ENCODE measurements at places on chromosomes 2 and 18. TPM values are rescaled to one million over a fixed set of nuclear protein-coding genes. Genes with fewer than 3 reads are reported as not detected.
A peak's percentile ranks its signal among the peaks of the same experiment; 100 is the strongest.

The CPLX4 gene
- total RNA-seq: not detected

DNA sequence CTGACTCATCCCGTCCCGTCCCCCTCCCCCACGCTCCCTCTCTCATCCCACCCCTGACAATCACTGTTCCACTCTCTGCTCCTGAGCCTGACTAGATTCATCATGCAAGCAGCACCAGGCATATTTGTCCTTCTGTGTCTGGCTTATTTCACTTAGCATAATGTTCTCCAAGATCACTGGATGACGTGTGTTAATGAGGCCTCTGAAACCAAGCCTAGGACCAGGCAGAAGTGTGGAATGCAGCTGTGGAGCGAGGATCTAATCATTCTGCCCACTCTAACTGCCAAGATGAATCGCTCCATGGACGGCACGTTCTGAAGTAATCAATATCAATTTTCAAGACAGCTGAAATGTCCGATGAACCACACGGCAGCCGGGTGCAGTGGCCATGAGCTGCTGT, 122.4 kb upstream of the ZNF236 start:
- no peak for DNase-seq

The REG1B gene
- not detected for total RNA-seq

GRCh38 chr2:1472350-1472749, 59.1 kb downstream of the TPO start:
- DNase-seq: peak; percentile 33

GRCh38 chr2:64582774-64583340, 58.7 kb downstream of the AFTPH start:
- DNase-seq: no peak

DNA sequence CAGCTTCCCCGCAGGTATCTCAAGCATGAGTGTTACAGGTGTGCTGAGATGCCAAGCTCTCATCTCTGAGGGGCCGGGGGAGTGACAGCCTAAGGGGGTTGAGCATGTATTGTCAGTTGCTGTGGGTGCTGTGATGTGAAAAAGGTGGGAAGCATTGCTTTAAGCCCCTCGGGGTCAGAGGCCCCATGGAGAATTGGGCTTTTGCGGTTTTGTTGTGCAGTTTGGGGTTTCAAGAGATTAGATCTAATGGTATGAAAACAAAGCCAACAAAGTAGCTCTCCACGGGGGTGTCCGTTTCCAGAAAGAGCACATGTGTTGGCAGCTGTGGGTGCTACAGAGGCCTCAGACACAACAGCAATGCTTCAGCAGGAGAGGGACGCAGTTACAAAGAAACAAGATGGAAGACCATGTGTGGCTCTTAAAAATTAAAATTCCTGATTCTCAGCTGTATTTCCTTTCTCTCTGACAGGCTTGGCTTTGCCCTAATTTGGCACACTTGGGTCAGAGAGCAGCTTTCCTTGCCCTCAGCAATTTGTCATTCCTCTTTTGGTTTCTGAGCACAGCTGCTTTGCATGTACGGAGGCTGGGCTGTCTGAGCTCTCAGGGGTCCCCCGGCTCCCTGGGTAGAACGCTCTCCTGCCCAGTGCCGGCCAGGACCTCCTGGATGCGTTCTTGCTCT, 69.9 kb downstream of the TMEM247 start:
- DNase-seq: no peak

GRCh38 chr2:236351966-236352525, 87.8 kb upstream of the ASB18 start:
- DNase-seq: no peak

- no peak for DNase-seq
Measured at GRCh38 chr18:27175914-27176313, 9.2 kb downstream of the CHST9 start.

DNA sequence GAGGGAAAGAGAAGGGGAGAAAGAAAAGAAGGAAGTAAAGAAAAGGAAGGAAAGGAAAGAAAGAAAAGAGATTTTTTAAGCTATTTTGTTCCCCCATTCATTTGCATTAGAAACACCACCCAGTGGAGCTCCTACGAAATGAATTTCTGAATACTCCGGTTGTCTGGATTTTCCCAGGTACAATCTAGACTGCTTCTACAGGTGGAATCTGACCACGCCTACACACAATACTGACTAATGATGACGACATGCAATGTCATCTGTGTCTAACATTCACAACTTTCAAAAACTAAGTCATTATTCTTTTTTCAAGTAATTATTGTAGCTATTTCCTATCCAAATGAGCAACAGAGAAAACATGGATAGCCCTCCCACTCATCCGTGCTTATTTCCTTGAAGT, 121.7 kb downstream of the ZNF516 start:
- no peak for DNase-seq

DNA sequence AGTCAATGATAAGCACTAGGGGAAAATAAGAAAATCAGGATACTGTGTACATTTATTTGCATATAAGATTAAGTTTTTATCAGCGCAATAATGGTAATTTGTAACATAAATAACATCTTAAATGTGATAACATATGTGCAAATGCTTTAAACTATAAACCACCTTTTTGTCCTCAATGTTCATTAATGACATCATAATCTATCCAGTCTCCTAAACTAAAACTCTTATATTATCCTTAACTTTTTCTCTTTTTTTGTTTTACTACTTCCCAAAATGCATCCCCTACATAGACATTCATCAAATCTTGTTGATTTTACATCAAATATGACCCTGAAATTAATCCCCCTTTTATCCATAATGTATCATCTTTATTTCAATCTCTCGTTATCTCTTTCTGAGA, 3.4 kb upstream of the RAD51AP2 start:
- DNase-seq: no peak

DNA sequence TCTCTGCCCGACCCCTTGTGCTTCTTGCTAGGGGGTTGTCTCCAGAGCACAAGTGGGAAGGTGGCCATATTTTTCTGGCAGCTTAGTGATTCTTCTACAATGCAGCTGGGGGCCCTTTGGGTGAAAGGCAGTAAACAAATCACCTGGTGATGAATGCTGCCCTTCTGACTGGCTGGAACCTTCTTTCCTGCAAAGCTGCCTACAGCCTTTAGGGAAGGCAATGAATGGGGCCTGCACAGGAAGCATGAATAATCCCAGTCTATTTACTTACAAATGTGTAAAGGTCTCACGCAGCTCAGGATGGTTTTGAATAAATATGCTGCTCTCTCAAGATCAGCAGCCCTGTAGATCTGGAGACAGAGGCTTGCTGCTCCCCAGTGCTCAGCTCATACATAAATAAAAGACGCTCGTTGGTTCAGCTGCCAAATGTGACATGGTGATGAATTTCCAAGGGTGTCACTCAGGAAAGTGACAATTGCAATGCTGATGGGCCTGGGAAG, 289.2 kb downstream of the TDRD15 start:
- DNase-seq: no peak

The SPC25 gene
- total RNA-seq: not detected

DNA sequence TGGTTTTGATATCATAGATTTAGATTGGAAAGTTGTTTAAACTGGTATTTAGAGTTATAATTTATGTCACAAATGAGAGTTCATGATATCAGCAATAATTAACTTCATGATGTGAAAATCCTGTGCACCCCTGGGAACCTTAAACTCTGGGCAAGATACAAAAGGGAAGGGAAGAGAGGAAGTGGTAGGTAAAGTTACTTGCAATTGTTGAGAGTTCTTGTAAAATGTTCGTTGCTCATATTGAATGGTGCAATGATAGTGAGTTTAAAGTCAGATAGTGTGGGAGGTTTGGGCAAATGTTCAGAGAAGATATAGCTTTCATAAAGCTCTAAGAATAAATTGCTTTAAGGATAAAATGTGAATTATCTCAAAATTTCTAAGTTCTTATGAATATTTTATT, 75.4 kb downstream of the SP110 start:
- DNase-seq: no peak

DNA sequence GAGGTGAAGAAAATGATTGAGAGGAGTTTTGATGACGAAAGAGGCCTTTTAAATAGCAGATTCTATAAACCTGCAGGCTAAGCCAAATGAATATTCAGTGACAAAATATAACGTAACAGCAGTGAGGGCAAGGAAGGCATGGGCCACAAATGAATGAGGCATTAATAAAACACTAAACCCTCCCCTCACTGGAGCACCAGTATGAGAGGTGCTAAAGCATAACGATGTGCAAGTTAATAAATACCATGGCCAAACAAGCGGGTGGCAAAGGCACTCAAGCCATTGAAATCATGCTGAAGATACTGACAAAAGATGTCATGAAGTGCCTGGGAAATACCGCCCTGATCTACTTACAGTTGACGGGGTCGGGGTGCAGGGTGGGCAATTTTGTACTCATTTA, 30.2 kb upstream of the LONRF2 start:
- no peak for DNase-seq

DNA sequence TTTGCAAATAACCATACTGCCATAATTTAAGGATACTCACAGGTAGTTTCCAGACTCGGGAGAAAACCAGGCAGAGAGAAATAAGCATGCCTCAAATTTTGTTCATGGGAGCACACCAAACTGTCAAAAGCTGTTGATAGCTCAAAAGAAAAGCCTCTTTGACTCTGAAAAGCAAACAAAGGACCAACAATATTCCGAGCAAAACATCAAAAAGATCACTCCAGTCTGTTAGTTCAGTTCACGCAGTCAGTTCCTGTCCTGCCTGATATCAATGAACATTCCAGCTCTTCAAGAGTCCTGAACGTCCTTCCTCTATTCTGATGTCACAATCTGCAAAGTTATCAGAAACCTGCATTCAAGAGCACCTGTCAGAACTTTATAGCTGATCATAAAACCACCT, 78.7 kb downstream of the RRM2 start:
- DNase-seq: no peak

- no peak for DNase-seq
Measured at GRCh38 chr2:160336105-160336504, 136.0 kb upstream of the ITGB6 start.

DNA sequence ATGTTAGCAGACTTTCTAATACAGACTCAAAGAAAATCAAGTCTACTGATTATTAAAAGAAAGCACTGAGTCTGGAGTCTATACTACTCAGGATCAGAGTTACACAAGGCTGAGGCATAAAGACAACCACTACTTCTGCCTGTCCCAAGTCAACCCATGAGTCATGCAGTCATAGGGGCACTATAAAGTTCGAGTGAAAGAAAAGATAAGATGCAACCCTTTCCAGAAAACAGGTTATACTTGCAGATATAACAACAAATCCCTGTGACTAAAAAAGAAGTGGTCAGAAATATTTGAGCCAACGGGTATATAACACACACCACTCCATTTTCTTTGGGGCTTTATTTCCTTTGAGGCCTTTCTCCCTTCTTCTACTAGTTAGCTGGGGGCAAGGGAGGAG, 18.6 kb upstream of the SCRN3 start:
- DNase-seq: no peak

DNA sequence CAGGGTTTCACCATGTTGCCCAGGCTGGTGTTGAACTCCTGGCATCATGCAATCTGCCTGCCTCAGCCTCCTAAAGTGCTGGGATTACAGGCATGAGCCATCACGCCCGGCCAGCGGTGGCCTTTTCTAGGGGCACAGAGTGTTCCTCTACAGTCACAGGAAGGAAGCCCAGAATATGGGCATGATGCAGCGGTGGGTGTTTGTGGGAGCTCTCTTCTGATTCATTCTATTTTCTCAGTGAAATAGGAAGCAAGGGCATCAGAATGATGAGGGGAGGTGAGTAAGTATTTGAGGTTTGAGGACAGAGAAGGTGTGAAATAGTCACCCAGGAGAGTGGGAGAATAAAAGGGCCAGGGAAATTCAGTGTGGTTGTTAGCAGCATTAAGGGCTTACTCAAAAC, 70.3 kb upstream of the PSME4 start:
- DNase-seq: no peak

DNA sequence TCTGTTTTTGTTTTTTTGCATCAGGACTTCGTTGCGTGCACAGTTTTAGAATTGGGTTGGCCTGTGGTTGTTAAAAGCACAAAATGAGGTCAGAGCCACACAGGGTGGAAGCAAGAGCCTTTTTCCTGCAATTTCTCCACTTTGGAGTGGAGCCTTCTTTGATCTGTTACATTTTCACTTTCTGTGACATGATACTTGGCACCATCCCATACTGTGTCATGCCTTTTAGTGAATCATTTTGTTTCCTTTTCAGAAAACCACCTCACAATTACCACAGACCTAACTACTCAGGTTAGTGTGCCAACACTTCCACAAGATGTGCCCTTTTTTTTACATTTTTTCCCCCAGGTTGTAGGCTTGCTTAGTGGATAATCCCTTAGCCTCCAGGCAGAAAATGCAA, 32.5 kb downstream of the MERTK start:
- no peak for DNase-seq

GRCh38 chr2:180753809-180754761, 226.3 kb upstream of the UBE2E3 start:
- no peak for DNase-seq

The IL1F10 gene
- not detected for total RNA-seq
